Right hindlimb (tissue), 1 donor: ENCODE measurements at places on chromosomes 2 and 18.

DNA sequence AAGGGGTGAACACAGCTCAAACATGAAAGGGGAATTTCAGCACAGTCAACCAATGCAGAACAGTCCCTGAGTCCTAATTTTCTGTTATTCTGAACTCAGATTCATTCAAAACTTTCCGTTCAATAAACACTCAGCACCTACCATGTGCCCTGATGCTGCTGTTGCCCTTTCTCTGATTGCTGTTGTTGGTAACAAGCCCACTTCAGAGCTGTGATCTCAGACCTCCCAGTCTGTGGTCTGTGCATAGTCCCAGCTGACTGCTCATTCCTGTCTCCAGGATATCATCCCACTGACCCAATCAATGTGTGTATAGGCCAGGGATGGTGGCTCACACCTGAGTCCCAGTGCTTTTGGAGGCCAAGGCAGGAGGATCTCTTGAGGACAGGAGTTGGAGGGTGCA, 82.7 kb upstream of the SLC35G4 start:
- no peak for DNase-seq

DNA sequence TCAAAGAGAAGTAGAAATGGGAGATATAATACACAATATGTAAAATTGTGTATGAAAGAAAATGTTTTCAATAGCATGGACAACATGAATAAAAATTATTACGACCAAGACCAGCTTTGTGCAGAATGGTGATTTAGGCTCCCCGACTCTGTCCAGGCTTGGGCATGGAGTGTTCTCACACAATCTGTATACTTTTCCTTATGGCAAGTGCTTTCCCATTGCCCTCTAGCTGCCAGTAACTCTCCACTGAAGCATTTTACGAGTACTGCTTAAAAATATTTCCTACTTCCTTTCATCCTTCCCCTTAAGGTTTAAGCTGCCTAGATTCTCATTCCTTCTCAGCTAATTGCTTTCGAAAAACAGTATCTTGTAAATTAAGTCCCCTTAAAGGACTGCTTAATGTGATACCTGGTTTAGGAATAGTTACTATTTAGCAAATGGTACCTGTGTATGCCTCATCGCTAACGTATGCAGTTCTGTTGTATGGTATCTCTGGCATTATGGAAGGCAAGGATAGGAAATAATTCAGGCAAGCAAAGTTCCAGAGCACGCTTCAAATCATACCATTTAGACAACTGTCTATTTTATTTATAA, 714.6 kb downstream of the ERBB4 start:
- no peak for DNase-seq

DNA sequence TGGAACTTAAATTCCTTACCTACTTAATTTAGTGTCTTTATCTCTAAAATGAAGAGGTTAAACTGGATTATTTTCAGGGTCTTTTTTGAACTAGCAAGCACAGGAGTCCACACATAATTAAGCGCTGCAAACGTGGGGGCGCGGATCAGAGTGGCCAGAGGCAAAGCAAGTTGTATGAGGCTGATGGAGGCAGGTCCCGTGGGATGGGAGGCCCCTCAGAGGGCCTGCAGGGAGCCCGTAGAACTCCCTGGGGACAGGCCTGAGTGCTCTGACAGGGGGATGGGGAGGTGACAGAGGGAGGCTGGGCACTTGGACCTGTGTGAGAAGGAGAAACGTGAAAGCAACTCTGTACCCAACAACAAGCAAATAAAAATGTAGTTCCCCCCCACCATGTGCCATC, 177.8 kb downstream of the ACKR3 start:
- DNase-seq = no peak

- DNase-seq = no peak
These were observed 4.7 kb downstream of the OBSL1 start for GRCh38 chr2:219566640-219567039.
